ENCODE measurements at places on chromosomes 1 and 21.

DNA sequence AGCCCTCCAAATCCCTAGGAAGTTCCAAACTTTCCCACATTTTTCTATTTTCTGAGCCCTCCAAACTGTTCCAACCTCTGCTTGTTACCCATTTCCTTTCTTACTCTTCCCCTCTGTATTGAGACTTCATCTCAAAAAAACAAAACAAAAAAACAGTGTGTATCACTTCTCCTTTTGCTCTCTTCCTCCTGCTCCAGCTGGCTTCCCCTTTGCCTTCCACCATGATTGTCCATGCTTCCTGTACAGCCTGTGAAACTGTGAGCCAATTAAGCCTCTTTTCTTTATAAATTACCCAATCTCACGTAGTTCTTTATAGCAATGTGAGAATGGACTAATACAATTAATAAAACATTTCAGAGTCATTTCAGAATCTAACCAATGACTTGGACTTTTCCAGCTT lies 69.6 kb upstream of the KRTAP19-8 start:
- no peak for DNase-seq

GRCh38 chr21:32353002-32353711 lies 39.7 kb downstream of the URB1 start:
- DNase-seq = no peak

DNA sequence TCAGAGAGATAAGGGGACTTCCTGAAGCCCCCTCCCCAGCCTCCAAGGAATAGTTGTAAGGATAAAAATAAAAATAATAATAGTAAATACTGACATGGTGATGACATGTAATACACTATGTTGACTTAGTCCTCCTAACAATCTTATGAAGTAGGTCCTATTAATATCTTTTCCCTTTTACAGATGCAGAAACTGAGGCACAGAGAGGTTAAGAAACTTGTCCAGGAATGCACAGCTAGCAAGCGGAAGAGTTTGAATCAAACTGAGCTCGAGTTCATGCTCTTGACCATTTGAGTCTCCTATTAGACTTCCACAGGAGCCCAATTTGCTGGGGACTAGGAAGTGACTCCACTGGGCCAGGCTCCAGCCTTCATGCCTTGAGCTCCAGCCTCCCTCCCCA lies 194.8 kb downstream of the GRIK3 start:
- DNase-seq = no peak

DNA sequence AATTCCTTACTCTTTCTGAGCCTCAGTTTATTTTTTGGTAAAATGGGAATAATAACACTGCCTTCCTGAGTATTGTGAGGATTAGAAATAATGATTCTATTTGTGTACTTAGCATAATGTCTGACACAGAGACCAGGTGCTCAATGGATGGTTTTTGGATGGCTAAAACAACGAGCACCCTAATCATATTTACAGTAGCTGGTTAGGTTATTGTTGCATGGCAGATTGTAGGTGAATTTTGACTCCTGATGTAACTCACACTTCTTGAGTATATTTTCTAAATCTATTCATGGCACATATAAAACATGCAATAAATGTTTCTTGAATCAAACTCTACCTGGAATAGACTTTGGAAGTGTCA lies 11.9 kb upstream of the DUSP10 start:
- no peak for DNase-seq

GRCh38 chr21:31284797-31285397 lies 59.2 kb downstream of the TIAM1 start:
- DNase-seq = no peak

DNA sequence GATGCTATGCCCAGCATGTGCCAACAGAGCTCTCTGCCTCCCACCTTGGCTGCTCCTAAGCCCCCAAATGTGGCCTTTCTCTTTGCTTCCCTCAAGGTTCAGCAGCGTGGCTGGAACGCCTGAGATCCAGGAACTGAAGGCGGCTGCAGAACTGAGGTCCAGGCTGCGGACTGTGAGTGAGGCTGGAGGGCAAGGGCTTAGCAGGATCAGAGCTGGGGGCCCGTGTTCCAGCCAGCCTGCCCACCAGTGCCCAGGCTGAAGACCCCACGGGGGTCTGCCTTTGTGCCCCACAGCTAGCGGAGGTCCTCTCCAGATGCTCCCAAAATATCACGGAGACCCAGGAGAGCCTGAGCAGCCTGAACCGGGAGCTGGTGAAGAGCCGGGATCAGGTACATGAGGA lies 14.6 kb downstream of the IKBKE start:
- no peak for DNase-seq

- no peak for DNase-seq
These were observed 28.4 kb upstream of the NPPB start for GRCh38 chr1:11886986-11887665.

GRCh38 chr1:54114001-54114400 lies 38.8 kb downstream of the CDCP2 start:
- no peak for DNase-seq

DNA sequence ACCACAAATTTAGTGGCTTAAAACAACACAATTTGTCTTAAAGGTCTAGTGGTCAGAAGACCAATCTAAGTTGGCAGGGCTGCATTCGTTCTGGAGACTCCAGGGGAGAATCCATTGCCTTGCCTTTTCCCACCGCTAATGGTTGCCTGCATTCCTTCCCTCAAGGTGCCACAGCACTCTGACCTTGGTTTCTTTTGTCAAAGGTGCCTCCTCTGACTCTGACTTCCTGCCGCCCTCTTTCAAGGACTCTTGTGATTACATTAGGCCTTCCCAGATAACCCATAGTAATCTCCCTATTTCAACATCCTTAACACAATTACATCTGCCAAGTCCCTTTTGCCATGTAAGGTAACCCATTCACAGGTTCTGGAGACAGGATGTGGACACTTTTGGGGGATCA lies 145.3 kb downstream of the S1PR1 start:
- no peak for DNase-seq

- DNase-seq = no peak
These were observed 29.3 kb downstream of the PIK3CD start for GRCh38 chr1:9680828-9681227.

- no peak for DNase-seq
These were observed 7.4 kb downstream of the YTHDF2 start for GRCh38 chr1:28744184-28744583.

- no peak for DNase-seq
These were observed 4.0 kb upstream of the RCAN1 start for GRCh38 chr21:34618941-34619340.

- no peak for DNase-seq
These were observed 71.8 kb downstream of the DUSP10 start for GRCh38 chr1:221670081-221670480.

- DNase-seq = no peak
These were observed 1.1 kb downstream of the C21orf58 start for GRCh38 chr21:46322351-46323226.

- no peak for DNase-seq
These were observed 9.0 kb downstream of the GON4L start for GRCh38 chr1:155847823-155848529.

- no peak for DNase-seq
These were observed 25.6 kb downstream of the ZYG11B start for GRCh38 chr1:52751589-52752483.
